ENCODE measurements at places on chromosomes 3 and 15. TPM values are rescaled to one million over a fixed set of nuclear protein-coding genes. Genes with fewer than 3 reads are reported as not detected.

Gene SPATA12
- not detected for total RNA-seq

Gene STRC
- 0.71 TPM for total RNA-seq

Gene ZBED2
- 2.1 TPM for total RNA-seq

Gene TMC3
- total RNA-seq, result not detected

Gene C3orf85
- total RNA-seq, result not detected

Gene SLC27A2
- total RNA-seq, result 10.9 TPM

Gene CD200R1
- 0.07 TPM for total RNA-seq

Gene MED12L
- 0.14 TPM for total RNA-seq

Gene CHDH
- total RNA-seq, result 0.21 TPM

Gene ARL14
- total RNA-seq, result under 0.01 TPM

Gene UBA7
- total RNA-seq, result 0.34 TPM

Gene HRG
- total RNA-seq, result not detected

Gene SLC6A11
- 7.5 TPM for total RNA-seq

Gene SLC24A5
- not detected for total RNA-seq

Gene FETUB
- total RNA-seq, result not detected

Gene P2RY14
- total RNA-seq, result not detected

Gene MINAR1
- 0.34 TPM for total RNA-seq

Gene ANXA2
- total RNA-seq, result 2,729 TPM

Gene RETNLB
- total RNA-seq, result not detected

Gene CCDC191
- 2.8 TPM for total RNA-seq

Gene ANKUB1
- total RNA-seq, result 4.1 TPM

Gene NPAP1
- total RNA-seq, result under 0.01 TPM

Gene TUSC7
- not detected for total RNA-seq

Gene CCNB2
- total RNA-seq, result 1.7 TPM

Gene UBE2E2
- total RNA-seq, result 44.1 TPM

Gene COL7A1
- total RNA-seq, result 420 TPM

Gene ST8SIA2
- total RNA-seq, result not detected

Gene NR1I2
- total RNA-seq, result under 0.01 TPM

Gene PP2D1
- not detected for total RNA-seq

Gene SLC7A14
- total RNA-seq, result under 0.01 TPM

Gene LTF
- total RNA-seq, result under 0.01 TPM

Gene SNTN
- total RNA-seq, result not detected

Gene RASA2
- 18.4 TPM for total RNA-seq

Gene GRIP2
- total RNA-seq, result 0.07 TPM

Gene MAGEL2
- total RNA-seq, result not detected

Gene RHCG
- total RNA-seq, result 195 TPM

Gene SH3GL3
- under 0.01 TPM for total RNA-seq

Gene PGBD4
- 2.4 TPM for total RNA-seq

Gene SCN5A
- total RNA-seq, result not detected

Gene PCLAF
- 1.4 TPM for total RNA-seq
